ENCODE measurements at places on chromosomes 7 and 10. TPM values are rescaled to one million over a fixed set of nuclear protein-coding genes. Genes with fewer than 3 reads are reported as not detected.

DNA sequence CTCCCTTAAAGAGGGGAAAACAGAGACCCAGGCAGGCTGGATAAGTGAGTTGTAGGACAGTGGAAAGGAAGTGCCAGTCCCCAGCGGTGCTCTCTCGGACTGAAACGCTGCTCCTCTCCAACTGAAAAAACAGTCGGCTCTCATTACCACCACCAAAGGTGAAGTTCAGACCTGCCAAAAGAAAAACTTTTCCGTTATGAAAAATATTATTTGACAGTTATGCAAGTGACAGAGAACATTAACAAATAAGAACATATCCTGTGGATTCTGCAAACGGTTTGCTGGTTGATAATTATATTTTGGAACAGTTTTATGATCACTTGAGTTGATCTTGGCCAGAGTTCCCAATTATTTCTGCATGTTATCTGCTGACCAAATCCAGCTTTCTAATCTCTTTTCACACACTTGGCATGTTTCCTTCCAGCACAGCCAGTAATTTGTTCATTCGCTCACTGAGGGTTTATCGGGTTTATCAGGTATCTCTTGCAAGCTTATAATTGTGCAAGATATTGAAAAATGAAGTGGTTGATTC, 82.6 kb downstream of the PTPRE start:
- no peak for DNase-seq

TRPV5 gene
- polyA plus RNA-seq, result 0.80 TPM

DNA sequence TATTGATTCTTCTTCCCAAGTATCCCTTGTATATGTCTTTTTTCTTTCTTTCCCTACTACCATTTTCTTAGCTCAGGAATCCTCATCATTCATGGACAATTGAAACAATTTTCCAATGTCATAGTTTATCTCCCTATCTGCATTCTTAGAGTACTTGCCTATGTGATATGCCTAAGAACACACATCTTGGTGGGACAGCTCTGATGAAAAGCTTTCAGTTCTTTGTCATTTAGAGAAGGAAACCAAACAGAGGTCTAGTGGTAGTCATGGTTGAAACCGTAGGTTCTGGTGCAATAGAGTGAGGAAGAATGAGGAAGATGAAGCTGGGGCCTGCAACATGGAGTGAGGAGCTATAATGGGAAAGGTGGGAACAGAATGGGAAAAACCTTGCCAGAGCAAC, 28.2 kb downstream of the TDRD1 start:
- no peak for DNase-seq

DNA sequence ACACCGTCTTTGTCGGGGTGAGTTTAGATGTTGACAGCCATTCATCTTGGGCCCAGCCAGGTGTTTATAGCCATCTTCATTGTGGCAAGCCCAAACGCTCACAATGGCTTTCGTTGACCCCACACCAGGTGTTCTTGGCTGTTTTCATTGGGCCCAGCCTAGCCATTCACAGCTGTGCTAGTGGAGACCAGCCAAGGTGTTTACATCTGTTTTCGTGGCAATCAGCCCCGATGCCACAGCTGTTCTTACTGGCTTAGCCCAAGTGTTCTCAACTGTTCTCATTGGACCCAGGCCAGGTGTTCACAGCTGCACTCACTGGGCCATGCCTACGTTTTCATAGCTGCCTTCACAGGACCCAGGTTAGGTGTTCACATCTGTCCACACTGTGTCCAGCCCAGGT, 7.7 kb downstream of the FRG2B start:
- DNase-seq, result no peak

- no peak for DNase-seq
Measured at GRCh38 chr7:43408981-43409380, 173.9 kb upstream of the STK17A start.

- DNase-seq, result no peak
Measured at GRCh38 chr7:101015626-101016025, 4.3 kb upstream of the MUC17 start.

DNA sequence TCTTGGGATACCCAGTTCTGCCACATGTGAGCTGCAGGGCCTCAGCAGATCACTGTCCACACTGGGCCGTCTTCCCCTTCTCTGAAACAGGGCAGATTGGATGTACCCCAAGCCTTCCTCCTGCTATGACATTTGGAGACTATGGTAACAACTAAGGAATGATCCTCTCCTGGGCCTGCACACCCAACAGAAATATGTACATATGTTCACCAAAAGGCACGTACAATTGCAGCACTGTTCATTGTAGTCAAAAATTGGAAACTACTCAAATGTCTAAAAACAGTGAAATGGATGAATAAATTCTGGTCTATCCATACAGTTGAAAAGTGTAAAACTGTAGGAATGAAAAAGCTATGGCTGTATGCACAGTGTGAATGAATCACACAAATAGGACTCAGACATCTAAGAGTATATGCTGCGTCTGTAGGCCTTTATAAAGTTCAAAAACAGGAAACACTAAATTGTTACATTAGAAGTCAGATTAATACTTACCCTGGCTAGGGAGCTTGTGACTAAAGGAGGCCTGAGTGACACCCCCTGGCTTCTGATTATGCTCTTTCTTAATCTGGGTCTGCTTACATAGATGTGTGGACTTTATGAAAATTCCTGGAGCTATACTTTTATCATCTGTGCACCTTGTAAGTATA, 16.1 kb upstream of the XPNPEP1 start:
- DNase-seq, result no peak

SSC4D gene
- polyA plus RNA-seq, result 5.5 TPM

DNA sequence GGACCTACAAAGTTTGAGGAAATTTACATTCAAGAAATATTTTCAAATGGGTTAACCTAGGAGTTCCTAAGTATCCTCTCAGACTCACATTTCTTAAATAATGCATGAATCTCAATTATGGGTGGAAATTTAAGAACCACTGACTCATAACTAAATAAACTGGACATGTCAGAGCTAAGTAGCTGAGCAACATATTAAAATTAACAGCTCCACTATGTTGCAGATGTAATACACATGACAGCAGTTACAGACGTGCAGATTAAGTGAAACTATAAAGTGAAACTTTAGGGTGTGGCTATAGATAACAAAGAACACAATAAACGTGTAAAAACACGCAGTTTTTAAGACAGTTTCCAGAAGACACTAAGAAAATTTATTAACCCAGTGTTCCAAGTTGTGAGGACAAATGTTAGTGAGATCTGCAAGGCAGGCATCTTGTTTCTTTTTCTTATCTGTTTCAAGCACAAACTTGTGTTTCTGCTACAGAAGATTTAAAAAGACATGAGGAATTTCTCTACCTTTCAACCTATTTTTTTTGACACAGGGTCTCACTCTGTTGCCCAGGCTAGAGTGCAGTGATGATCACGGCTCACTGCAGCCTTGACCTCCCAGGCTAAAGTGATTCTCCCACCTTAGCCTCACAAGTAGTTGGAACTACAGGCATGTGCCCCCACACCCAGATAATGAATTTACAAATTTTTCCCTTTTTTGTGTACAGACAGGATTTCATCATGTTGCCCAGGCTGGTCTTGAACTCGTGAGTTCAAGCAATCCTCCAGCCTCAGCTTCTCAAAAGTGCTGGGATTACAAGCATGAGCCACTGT, 25.3 kb downstream of the DNMBP start:
- DNase-seq, result no peak

Data from renal cortex interstitium (tissue), 15 donors.